ENCODE measurements at places on chromosomes 4 and X.

GRCh38 chr4:17230727-17231126 lies 281.2 kb downstream of the QDPR start:
- DNase-seq, result no peak

DNA sequence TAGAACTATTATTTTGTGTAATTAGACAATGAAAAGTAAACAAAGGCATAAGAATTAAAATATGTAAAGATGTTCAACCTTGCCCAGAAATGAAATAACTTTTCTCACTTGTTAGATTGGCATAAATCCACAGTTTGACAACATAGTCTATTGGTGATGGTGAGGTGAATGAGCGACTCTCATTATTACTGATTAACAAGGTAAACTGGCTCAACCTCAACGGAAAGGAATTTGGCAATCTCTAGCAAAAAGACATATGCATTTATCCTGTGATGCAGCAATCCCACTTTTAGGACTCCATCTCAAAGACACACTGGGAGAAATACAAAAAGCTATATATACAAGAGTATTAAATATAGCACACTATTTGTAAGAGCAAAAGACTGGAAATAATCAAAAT lies 22.3 kb downstream of the UBA6 start:
- DNase-seq, result no peak

DNA sequence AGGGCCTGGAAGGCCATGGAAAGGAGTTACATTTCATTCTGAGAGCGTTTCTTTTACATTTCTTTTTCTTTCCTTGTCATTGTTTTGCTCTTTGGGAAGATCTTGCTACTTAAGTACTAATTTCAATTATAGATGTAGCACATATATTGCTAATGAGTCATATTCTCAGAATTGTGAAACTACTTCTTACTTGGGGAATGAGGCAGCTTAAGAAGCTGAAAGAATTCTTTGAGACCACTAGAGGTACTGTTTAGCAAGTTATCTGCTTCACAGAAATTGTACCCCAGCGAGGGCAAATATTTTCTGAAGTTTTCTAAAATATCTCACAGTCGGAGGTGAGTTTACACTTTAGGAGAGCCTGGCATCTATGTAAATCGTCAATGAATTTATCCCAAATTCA lies 100.6 kb downstream of the AFF2 start:
- DNase-seq, result no peak

- no peak for DNase-seq
Observed at GRCh38 chr4:38132107-38132673, 172.0 kb downstream of the PTTG2 start.

DNA sequence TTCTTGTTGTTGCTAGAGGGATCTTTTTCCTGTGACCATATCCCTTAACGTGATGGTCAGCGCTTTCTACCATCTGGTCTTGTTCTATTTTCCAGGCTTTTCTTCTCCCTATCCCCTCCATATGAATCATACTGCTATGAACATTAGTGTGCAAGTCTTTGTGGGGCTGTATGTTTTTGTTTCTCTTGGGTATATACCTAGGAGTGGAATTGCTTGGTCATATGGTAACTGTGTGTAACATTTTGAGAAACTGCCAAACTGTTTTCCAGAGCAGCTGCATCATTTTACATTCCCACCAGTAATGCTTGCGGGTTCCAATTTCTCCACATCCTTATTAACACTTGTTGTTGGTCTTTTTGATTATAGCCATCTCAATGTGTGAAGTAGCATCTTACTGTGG lies 121.4 kb downstream of the SPRY1 start:
- no peak for DNase-seq

DNA sequence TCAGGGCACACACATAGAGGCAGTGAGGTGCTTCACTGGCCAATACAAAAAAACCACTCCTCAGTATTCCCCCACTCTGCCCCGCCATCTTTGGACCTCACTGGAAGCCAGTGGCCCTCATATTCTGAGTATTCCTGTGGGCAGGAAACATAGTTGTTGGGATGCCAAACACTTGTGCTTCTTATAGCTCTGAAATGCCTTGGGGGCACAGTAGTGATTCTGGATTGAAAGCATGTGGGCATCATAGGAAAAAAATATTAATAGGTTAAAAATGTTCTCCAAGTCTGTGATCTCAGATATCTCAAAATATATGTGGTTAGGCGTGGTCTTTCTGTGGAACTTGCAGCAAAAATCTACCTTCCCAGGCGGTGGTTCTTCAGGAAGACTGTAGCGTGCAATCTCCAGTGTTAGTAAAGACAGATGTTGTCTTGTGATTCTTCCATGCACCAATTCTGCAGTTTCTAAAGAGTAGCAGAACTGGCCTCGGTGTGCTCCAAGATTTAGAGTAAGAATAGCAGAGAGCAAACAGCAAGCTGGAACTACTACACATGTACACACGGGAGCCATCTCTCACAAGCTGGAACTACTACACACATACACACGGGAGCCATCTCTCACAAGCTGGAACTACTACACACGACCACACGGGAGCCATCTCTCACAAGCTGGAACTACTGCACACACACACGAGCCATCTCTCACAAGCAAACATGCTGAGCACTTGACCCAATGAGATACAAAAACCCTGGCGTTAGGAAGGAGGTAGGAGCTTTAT lies 8.0 kb upstream of the TENM3 start:
- DNase-seq, result no peak

GRCh38 chr4:94534401-94535312 lies 82.9 kb downstream of the PDLIM5 start:
- no peak for DNase-seq

DNA sequence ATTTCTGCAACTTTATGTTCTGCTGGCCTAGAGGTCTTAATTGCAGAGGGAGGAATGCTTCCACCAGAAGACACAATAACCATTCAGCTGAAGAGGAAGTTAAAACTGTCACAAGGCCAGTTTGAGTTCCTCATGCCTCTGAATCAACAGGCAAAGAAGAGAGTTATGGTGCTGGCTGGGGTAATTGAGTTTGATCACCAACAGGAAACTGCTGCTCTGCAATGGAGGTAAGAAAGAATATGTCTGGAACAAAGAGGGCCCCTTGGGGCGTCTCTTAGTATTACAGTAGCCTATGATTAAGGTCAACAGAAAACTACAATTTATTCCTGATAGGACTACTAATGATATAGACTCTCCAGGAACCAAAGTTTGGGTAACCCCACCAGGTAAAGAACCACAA lies 744.0 kb downstream of the FSTL5 start:
- DNase-seq, result no peak

DNA sequence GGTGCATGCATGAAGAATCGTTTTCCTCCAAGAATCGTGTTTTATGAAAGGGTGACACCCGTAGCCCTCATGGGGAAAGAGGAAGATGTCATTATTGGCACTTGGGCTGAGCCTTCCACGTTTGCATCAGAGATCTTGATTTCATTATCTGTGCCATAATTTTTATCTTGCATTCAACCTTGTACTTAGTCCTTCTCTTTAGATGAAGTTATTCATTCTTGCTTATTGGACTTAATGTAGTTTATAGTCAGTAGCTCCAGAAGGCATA lies 66.8 kb downstream of the GAB1 start:
- DNase-seq, result no peak

DNA sequence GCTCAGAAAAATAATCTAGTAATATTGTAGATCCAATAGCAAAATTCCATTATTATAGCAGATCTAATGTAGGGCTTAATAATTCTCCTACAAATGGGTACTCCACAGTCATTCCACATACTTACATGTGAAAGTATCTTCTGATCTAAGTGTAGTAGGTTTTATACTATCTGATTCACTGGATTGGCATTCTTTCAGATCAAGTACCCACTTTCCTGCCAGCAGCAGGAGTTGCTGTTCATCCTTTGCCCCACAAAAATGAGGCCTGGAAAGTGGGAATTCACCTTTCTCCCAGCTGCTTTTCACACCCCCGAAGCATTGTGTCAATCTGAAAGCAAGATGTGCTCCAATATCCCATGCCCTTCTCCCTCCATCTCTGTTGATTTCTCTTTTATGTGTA lies 77.1 kb upstream of the RXFP1 start:
- DNase-seq, result no peak

GRCh38 chr4:67853336-67853735 lies 30.5 kb downstream of the TMPRSS11D start:
- no peak for DNase-seq

- DNase-seq, result no peak
Observed at GRCh38 chrX:52410439-52411394, 41.9 kb downstream of the XAGE2 start.

- DNase-seq, result peak; percentile 28
Observed at GRCh38 chr4:173252024-173252935, 81.9 kb downstream of the HMGB2 start.

GRCh38 chr4:88993246-88993645 lies 63.7 kb downstream of the FAM13A start:
- DNase-seq, result no peak

DNA sequence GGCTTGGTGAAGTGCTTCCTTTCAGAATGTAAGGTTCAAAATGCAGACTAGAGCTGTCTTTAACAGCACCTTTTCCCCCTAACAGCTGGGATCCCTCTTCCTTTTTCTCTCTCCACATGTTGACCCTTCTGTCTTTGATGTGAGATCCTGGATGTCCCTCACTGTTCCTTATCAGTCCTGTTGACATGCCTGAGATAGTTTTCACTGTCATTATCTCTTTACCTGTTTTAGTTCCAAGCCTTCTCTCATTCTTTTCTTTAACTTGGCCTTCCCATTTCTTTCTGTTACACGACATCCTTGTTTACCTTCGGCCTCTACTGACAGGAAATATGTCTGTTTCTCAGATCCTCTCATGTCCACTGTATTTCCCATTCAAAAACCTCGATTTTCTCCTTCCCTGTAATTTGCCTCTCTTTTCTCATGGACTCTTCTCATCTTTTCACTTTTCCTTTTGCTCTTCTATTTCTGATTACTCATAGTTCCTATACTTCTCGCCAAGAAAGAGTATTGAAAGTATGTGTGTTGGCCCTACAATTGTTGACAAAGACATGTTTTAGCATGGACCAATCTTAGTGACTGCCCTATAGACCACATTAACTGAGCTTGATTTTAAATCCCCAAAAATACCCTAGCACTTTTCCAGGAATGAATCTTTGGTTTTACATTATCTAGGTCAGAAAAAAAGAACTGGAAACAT lies 1.2 kb upstream of the SOWAHB start:
- DNase-seq, result no peak

DNA sequence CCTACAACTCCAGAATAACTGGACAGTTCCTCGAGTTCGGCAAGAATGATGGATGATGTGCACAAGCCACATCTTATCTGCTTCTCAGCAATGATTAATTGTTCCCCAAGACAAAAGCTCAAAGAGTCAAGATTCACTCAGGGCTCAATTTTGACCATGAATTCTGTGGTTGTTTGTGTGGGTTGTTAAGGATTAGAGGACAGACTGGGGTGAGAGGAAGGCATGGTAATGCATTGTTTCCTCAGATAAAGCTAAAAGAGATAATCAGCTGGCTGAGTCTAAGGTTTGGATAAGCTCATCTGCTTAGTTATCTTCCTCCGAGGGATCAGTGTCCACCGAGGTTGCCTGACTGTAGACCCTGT lies 161.0 kb downstream of the CPEB2 start:
- no peak for DNase-seq

GRCh38 chrX:24870143-24870542 lies 145.6 kb downstream of the ARX start:
- no peak for DNase-seq

DNA sequence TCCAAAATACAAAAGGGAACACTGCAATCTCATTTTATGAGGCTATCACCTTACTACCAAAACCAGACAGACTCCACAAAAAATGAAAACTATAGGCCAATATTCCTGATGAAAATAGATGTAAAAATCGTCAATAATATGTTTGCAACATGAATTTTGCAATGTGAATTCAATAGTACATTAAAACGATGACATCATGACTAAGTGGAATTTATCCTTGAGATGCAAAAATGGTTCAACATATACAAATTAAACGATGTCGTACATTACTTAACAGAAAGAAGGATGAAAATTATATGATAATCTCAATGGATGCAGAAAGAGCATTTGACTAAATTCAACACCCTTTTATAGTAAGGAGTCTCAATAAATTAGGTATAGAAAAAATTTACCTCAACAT lies 123.0 kb downstream of the AREG start:
- DNase-seq, result no peak

GRCh38 chrX:31212856-31213748 lies 141.3 kb upstream of the FTHL17 start:
- DNase-seq, result no peak

DNA sequence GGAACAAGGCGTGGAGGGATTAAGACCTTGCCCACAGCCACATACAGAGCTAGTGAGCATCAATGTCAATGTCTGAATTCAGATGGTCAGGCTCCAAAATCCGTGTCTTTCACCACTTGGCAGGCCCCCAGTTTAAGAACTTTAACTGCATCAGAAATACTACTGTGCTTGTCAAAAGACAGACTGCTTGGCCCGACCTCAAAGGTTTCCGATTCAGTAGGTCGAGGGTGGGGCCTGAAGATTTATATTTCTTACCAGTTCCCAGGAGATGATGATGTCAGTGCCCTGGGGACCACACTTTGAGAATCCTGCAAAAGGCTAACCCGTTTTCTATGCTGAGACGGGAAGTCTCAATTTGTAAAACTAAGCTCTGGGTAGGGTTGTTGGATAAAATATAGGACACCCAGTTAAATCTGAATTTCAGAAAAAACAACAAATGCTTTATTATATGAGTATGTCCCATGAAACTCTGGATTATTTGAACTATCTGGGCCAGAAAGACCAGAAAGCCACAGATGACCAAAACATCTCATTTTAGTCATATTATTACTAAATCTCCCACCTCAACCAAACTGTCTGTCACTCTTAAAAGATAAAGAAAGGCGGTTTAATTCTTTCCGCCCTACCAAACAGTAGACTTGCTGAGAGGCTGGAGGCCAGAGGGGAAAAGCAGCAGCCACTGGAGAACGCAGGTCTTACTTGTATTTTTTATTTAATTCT lies 42.7 kb downstream of the GATB start:
- DNase-seq, result no peak

DNA sequence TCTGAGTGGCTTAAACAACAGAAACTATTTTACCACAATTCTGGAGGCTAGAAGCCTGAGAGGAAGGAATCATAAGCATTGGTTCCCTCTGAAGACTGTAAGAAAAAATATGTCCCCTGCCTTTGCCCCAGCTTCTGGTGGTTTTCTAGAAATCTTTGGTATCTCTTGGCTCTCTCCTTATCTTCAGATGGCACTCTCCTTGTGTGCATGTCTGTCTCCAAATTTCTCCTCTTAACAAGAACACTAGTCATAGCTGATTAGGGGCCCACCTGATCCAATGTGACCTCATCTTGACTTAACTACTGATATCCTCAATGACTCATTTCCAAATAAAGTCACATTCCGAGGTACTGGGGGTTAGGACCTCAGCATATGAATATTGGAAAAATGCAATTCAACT lies 635.0 kb upstream of the NR3C2 start:
- DNase-seq, result no peak

DNA sequence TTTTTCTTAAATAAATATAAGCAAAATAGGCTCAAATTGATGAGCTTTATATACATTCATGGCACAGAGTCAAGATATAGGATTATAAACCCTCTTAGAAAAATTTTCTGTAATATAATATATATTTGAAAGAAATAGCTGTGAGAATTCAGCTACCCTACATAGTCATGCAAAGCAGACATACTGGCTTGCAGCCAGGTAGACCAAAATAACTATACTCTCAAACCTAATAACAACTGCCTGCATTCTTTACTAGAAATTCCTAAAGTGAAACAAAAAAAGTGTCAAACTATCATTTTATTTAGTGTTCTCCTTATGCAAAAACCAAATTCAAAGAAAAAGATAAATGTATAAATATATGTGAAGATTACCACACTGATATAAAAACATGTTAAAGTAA lies 1390.2 kb downstream of the C4orf33 start:
- DNase-seq, result no peak

GRCh38 chrX:102651242-102652011 lies at the start of gene GPRASP1:
Gene GPRASP1 (plus strand): TSS chrX:102651483. CDS start chrX:102653914, 2,431 bp downstream.
- DNase-seq, result peak; percentile 59
